Renal cortex interstitium (tissue), 15 donors: ENCODE measurements at places on chromosomes 1 and 21. TPM values are rescaled to one million over a fixed set of nuclear protein-coding genes. Genes with fewer than 3 reads are reported as not detected.

- no peak for DNase-seq
Observed at GRCh38 chr1:155300553-155301329, 497 bp downstream of the PKLR start.

GRCh38 chr1:28983509-28984310 lies 69.3 kb downstream of the EPB41 start:
- no peak for DNase-seq

DNA sequence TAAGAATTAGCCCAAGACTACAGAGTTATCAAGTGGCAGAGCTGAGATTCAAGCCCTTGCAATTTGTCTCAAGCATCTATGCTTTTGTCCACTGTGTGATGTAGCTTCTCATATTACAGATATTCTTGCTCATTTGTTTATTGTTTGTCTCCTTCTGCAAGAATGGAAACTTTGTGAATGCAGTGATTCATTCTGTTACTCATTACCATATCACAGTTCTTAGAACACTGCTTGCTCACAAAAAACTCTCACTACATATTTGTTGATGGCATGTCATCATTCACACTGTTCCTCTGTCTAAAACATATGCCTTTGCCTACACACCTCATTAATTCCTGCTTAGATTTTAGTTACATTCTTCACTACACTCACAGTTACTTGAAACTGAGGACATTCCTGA lies 1198.9 kb downstream of the PLA2G4A start:
- no peak for DNase-seq

The BSND gene
- 3.3 TPM for polyA plus RNA-seq
